ENCODE measurements at places on chromosomes 12 and 14.

- peak; percentile 33 for DNase-seq
These were observed 364.2 kb downstream of the GALC start for GRCh38 chr14:87628780-87629179.

GRCh38 chr12:522692-523378 is 63.1 kb downstream of the B4GALNT3 start:
- DNase-seq = no peak

DNA sequence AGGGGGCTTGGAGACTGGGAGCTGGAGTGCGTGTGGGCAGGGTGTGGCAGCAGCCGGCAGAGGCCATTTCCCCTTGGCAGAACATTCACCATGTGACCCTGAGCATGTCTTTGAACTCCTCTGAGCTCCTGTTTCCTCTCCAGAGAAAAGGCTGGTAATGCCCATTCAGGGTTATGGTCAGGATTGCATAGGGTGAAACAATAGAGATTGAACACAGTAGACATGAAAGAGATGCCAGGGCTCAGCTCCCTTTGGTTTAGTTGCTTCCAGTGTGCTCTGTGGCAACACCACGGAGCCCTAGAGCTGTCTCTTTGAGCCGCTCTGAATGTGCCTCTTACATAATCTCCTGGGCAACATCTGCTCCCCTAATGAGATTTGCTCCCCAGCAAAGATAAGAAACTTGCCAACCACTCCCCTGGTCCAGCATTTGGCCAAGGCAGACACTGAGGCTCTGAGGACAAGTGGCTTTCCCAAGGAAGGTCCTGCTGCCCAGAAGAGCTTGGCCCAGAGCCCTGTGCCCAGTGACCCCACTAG is 4.6 kb downstream of the IFI27 start:
- no peak for DNase-seq

DNA sequence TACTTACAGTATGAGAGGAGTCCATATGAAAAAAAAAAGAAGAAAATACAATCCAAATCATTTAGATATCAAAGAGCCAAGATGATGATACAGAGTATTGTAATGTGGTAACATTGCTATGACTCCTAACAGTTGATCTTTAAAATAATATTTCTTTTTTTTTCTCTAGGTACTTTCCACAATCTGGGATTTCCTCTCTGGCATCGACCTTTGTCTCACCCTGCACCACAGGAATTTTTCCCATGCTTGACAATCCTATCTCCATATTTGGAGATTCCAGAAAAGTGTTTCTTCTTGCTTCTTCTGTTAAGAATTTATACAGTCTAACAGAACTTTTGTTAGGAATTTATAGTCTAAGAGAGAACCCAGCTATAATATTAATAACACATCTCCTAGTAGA is 184.4 kb downstream of the ITPR2 start:
- DNase-seq = peak; percentile 79

GRCh38 chr14:66228267-66228970 is 257.8 kb upstream of the CCDC196 start:
- DNase-seq = no peak

DNA sequence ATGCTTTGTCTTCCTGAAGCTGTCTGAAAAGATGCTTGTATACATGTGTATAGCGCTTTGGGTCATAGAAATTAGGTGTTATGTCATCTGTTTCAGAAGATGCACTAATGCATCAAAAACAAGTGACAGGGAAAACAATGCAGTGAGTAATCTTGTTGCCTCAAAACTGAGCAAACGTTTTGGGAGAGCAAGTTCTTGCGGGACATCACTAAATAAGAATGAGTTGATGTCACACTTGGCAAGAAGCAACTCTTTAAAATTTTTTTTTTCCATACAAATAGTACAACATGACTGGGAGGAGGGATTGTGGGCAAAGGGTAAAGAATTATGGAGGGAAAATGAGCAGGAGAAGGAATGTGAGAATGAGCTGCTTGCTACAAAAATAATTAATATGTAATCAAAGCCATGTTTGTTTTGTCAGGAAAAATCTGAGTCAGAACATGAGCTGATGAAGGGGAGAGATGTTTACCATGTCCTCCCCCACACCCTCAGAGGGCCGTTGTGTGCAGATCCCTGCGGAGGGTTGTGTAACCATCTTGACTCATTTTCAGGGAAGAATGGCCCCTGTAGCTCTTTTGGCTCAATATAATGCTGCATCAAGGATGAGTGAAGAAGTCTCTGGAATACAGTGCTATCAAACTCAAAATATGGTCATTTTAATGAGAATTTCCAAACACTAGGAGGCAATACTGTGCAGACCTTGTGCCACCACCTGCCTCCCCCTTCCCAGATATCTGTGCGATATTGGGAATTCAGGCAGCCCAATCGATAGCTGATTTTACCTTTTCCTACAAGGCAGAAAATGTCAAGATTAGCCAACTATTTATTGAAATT is 41.4 kb downstream of the BORCS5 start:
- DNase-seq = peak; percentile 87

DNA sequence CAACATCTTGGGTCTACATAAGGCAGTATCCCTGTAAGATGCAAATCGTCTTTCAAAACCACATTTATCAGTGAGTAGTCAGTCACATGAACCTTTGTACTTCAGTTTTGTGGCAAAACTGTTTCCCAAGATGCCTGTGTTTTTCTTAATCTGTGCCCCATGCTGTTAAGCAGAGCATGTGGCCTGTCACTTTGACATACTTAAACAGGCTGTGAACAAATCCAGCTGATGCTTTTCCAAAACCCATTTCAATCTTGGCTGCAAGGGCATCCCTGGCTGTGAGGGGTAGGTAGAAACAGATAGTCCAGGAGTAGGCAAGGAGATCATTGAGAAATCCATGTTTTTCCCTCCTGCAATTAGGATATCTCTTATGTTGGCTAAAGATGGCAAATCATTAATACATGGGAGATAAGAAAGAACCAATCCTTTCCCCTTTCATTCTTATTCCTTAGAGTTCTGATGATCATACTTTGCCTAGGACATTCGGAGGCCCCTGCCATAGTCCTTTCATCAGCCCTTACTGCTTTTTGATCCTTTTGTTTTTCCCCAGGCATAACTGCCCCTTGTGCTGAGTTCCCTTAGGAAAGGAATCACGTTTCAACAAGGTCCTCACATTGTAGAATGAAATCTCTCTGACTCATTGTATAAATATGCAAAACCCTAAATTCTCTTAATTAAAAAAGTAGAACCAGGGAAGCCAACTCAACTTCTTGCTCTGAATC is 121.1 kb upstream of the EEA1 start:
- DNase-seq = peak; percentile 79

- DNase-seq = no peak
These were observed 26.1 kb upstream of the NFKBIA start for GRCh38 chr14:35430459-35431199.

- DNase-seq = no peak
These were observed 13.1 kb downstream of the TMEM63C start for GRCh38 chr14:77194706-77195105.

- DNase-seq = no peak
These were observed 16.2 kb downstream of the SUPT16H start for GRCh38 chr14:21367582-21368144.

GRCh38 chr12:99133401-99133800 is 488.3 kb downstream of the APAF1 start:
- no peak for DNase-seq

DNA sequence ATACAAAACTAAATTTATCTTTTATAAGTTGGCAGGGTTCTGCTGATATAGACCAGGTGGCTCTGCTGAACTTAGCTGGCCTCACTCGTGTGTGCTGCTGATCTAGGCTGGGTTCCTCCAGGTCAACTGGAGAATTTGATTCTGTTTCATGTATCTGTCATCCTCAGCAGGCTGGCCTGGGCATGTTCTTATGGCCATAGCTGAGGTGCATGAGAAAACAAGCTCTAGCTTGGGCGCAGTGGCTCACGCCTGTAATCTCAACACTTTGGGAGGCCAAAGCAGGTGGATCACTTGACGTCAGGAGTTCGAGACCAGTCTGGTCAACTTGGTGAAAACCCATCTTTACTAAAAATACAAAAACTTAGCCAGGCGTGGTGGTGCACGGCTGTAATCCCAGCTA is 24.3 kb upstream of the BCL2L14 start:
- no peak for DNase-seq

GRCh38 chr14:73242357-73242901 is 5.1 kb downstream of the PAPLN start:
- no peak for DNase-seq
